Camera-type eye (tissue), 1 donor: ENCODE measurements at places on chromosomes 16 and 17. TPM values are rescaled to one million over a fixed set of nuclear protein-coding genes. Genes with fewer than 3 reads are reported as not detected.

TMEM235 gene
- 1.8 TPM for total RNA-seq

MED9 gene
- 26.4 TPM for total RNA-seq

SEC14L5 gene
- total RNA-seq = 2.8 TPM

LHX1 gene
- total RNA-seq = 2.6 TPM

SPN gene
- 1.3 TPM for total RNA-seq

TMEM92 gene
- 0.16 TPM for total RNA-seq

ABCA6 gene
- 29.4 TPM for total RNA-seq

NDUFB10 gene
- total RNA-seq = 71.7 TPM
